Activated T-helper 9 cell treated with anti-CD3 and anti-CD28 coated beads, Interleukin-2, amount 50 U/mL, for 16 hours (primary cell): ENCODE measurements at places on chromosomes 16 and 17.

- no peak for DNase-seq
Measured at GRCh38 chr17:20281860-20282259, 185.5 kb downstream of the LGALS9B start.

DNA sequence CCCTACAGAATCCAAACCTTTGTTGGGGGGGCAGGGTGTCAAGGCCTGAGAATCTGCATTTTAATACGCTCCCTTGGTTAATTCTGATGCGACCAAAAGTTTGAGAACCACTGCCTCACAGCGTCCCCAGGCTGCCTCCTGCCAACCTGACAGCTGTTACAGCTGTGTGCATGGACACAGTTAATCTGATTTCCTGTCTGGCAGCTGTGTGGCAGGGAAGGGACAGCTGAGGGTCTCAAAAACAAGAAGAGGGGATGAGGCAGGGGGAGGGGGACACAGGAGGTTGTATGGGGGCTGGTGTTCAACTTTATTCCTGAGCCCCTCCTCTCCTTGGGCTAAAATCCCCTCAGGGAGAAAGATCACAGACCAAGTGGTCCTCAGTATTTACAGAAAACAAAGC is 17.5 kb downstream of the HDAC5 start:
- no peak for DNase-seq

DNA sequence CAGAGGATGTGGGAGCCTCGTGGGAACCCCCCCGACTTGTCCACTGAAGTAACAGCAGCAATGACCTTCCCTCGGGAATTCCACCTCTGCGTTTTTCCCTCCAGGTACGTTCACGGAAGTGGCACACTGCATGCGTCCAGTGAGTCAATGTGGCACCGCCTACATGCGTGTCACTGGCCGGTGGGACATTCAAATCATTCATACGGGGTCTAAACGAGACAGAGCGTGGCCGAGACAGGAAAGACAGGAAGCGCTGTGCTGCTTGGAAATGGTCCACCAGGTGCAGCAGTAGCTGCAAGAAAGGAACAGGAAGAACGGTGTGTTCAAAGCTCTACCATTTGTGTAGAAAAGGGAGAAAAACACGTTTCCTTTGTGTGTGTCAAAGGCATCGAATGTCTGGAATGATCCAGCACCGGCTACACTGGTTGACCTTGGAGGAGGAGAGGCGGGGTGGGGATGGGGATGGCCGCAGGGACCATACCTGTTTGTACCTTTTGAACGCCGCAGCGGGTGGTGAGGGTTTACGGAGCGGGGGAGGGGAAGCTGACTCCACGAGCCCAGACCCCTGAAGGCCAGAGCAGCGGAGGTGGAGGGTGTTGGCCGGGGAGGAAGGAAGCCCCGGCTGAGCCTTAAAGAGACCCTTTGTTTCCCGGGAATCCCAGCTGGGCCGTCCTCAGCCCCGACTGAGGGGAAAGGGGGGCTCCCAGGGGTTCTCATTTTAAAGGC is 1.7 kb upstream of the PGAP6 start:
- DNase-seq = no peak

DNA sequence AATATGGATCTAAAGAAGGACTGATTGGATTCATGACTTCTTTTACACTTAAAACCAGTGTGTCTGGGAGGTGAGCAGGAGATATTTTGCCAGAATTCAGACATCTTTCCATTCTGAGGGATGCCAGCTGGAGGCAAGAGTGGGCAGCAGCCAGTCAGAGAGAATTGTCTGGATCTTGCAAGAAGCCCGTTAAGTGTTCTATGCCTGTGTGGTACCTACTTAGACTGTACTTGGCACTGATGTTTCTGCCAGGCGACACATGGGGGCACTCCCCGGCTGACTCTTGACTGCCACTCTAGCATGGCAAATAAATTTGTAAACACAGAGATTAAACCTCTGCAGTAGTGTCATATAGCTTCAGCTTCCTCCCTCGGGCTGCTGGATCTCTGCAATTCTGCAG is 247.7 kb downstream of the UTP18 start:
- no peak for DNase-seq

- no peak for DNase-seq
Measured at GRCh38 chr16:6558126-6558525, 774.5 kb upstream of the RBFOX1 start.

GRCh38 chr17:36623281-36623680 is 21.9 kb downstream of the MRM1 start:
- DNase-seq = no peak

DNA sequence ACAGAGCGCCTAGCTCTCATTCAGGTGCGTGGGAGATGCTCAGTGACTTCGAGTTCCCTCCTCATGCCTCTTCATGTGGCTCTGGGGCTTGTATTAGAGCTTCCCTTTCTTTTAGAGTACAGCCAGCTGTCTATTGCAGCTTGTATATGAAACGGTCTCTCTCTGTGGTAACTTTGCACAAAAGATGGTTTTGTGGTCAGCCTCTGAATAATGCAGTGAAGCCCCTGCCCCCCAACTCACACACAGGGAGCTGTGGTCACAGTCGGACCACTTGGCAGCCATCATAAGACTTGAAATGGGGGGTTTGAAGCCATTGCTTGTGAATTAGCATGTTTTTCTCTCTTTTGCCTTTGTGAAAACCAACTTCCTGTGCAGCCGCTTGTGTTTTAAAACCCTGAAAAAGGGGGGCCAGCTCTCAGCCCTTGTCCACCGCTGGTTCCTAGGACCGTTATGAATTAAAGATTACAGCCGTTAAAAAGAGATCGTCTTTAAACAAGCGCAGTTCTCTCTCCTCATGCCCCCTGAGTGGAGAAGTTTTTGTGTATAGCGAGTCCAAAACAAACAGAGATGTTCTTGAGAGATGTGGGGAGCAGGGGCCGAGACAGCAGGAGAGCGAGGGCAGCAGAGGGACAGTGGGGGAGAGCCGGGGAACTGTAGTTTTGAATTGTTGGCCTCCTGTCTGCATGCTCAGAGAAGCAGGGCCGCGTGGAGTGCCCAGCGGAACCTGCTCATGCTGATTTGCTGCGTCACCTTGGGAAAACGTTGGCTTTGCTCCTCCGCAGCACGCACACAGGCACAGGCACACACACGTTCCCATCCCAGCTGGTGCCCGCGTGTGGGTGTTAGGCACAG is 199.0 kb downstream of the MSI2 start:
- DNase-seq = no peak

DNA sequence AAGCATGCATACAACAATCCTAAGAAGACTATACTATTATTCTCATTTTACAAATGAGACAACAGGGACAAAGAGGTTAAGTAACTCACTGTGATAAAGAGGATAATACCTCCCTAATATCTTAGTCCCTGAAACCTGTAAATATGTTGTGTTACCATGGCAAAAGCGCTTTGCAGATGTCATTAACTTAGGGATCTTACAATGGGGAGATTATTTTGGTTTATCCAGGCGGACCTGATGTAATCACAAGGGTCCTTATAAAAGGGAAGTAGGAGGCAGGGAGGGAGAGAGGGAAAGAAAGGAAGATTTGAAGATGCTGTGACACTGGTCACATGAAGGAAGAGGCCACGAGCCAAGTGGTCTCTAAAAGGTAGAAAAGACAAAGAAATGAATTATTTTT is 164.7 kb downstream of the CNTNAP4 start:
- DNase-seq = no peak

DNA sequence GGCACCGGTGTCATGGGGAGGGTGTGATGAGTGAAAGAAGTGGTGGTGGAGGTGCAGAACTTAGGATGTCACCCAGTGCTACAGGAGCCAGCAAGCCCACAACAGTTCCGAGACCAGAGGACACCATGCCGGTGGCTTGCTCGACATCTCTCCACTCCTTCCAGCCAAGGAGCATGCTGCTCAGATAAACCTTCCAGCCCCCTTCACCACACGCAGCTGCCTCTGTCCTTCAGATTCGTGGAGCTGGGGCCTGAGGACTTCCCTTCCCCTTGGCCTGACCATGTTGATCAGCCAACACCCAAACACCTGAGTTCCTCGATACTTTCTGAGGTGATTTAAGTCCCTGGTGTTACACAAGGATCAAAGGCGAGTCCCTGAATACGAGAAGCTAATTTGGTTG is 188.8 kb upstream of the FOXF1 start:
- no peak for DNase-seq

- DNase-seq = no peak
Measured at GRCh38 chr16:88385831-88386815, 3.4 kb downstream of the ZNF469 start.

GRCh38 chr16:74657870-74658642 is 8.6 kb downstream of the RFWD3 start:
- DNase-seq = no peak

- no peak for DNase-seq
Measured at GRCh38 chr17:10077561-10078299, 120.7 kb downstream of the GAS7 start.

GRCh38 chr17:36036235-36036634 is 18.5 kb upstream of the CCL23 start:
- no peak for DNase-seq

DNA sequence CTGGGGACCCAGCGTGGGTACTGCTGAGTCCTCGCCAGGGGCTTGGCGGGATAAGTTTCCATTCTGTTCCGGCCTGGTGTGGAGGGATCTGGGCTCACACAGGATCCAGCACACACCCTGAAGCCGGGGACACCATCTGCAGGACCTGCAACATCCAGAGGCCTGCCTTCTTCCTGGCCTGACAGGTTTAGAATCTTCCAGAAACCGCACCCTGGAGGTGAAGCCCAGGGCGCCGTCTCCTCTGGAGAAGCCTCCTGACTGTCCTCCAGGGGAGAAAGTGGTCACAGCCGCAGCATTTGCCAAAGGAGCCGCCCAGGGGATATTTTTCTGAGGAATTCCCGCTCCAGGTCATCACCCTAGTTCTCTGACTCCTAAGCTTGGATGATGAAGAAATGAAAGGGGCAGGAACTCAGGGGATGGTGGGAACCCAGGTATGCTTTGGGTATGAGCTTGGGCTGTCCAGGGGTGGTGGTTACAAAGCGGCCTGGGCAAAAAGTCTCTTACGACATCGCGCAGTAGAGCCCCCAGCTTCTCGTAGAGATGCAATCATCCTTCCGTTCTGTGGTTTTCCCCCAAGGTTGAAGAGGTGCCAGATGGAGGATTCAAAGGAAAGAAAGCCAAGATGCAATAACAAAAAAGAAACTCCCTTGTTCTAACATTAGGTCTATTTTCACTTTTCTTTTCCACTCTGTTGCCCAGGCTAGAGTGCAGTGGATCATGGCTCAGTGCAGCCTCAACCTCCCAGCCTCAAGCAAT is 9.1 kb upstream of the CRISPLD2 start:
- no peak for DNase-seq

GRCh38 chr16:708959-709358 is 3.4 kb upstream of the FBXL16 start:
- DNase-seq = no peak

GRCh38 chr16:47983999-47984580 is 171.7 kb downstream of the ABCC12 start:
- no peak for DNase-seq

- no peak for DNase-seq
Measured at GRCh38 chr17:33475594-33475993, 182.5 kb upstream of the ASIC2 start.

DNA sequence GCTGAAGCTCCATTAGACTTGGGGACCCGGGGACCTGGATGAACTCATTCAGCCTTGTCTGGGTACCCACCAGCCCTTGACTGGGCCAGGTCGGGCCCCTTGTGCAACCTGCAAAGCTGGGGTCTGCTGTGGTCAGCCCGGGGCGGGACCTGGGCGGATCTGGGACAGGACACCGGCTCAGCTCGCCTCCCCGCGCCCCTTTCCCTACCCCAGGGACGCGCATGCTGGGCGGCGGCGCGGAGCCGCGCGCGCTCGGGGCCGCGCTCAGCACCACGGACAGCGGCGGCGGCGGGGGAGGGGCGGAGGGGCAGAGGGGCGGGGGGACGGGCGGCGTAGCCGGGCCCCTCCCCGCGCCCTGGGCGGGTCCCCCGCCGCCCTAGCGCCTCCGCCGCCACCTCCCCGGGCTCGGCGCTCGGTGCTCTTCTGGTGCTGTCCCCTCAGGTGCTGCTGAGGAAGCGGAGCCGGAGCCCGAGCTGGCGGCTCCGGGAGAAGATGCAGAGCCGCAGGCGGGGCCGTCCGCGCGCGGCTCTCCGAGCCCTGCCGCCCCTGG is 7.4 kb downstream of the ACD start:
- no peak for DNase-seq

DNA sequence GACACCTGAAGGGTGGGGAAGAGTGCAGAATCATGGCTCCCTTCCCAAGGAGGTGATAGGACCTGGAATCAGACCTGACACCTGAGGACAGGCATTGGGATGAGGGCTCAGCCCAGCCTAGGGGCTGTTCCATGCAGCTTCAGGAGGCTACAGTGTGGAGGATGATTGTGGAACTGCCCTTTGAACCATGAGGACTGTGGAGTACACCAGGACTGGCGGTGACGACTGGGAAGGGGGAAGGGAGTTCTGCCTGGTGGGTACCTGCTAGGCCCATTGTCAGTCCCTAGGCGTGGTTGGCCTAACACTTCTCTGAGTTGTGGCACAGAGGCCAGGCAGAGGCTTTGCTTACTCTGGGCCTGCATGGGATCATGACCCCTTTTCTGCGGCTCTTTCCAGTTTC is 76.1 kb downstream of the MPRIP start:
- no peak for DNase-seq

DNA sequence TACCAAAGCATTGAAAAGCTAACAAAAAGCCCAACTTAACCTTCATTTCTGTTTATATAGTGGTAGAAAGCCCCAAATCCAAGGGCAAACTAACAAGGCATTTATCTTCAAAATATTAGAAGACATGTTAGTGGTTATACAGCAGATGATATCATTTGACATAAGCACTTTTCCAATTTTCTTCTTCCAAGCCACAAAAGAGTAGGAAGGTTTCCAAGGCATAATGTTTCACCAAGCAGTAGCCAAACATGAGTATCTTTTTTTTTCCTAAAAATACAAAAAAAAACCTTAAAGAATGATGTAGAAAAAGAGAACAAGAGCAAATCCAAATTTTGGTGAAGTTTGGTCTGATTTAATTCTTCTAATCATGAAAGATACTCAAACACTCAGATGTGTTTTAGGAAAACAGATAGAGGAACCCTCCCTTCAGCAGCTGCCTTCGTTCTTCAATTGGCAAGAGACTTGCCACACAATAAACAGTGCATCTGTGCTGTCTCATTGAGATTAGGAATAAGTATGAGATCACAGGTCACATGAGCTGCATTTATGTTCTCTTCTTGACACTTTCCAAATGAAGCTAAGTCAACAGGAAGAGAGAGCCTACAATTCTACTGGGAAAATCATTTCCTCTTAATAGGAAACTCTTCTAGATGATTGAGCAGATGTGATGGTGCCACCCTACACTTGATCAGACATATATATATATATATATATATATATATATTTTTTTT is 106.7 kb downstream of the TTC19 start:
- DNase-seq = no peak

- no peak for DNase-seq
Measured at GRCh38 chr16:10537946-10538345, 42.5 kb downstream of the EMP2 start.

- no peak for DNase-seq
Measured at GRCh38 chr16:27819356-27819755, 244.2 kb downstream of the GSG1L start.
